Cerebellum (tissue), 4 donors: ENCODE measurements at places on chromosomes 5 and 9. TPM values are rescaled to one million over a fixed set of nuclear protein-coding genes. Genes with fewer than 3 reads are reported as not detected.

- no peak for DNase-seq
These were observed 259.6 kb upstream of the SLC24A2 start for GRCh38 chr9:20048437-20048836.

GRCh38 chr5:72130351-72130761 lies 23.1 kb downstream of the MAP1B start:
- no peak for DNase-seq

DNA sequence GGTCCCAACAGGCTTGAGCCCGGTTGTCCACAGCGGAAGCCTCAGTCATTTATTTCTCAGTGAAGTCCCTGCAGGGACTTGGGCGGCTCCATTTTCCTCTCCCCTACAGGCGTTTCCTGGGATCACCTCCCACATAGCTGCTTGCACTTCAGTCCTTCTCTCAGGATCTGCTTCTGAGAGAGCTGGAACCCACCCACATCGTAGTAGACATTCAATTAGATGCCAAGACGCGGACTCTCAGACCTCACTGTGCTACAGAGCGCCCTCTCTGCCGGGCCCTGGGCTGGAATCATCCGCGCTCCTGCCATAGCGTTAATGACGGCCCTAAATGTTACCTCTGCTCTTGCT lies 54.0 kb upstream of the ROR2 start:
- DNase-seq = no peak

ZDHHC11B gene
- total RNA-seq = 7.3 TPM

MELK gene
- 14.6 TPM for total RNA-seq
